ENCODE measurements at places on chromosomes 2 and 18. TPM values are rescaled to one million over a fixed set of nuclear protein-coding genes. Genes with fewer than 3 reads are reported as not detected.

- no peak for DNase-seq
Measured at GRCh38 chr2:55111570-55112228, 61.4 kb upstream of the RTN4 start.

- no peak for DNase-seq
Measured at GRCh38 chr2:63849381-63850203, 7.9 kb downstream of the UGP2 start.

- DNase-seq = no peak
Measured at GRCh38 chr2:44954889-44955592, 13.5 kb downstream of the SIX3 start.

DNA sequence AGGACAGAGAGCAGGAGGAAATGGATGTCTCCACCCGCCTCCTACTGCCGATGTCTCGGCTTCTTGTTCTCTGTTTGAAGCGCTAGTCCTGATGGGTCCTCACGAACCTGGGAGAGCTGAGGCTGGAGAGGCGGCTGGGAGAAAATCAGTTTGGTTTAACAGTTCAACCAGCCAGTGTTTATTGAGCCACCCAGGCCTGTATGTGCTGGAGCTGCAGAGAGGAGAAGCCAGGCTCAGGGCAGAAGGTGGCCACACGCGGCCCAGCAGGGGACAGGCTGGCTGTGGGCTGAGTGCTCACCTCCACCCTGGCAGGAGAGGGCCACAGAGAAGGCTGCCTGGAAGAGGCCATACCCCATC, 202.1 kb downstream of the CYP26B1 start:
- DNase-seq = no peak

- no peak for DNase-seq
Measured at GRCh38 chr2:240154606-240155005, 14.1 kb upstream of the OTOS start.

- no peak for DNase-seq
Measured at GRCh38 chr2:241890524-241891235, 21.2 kb downstream of the RTP5 start.

DNA sequence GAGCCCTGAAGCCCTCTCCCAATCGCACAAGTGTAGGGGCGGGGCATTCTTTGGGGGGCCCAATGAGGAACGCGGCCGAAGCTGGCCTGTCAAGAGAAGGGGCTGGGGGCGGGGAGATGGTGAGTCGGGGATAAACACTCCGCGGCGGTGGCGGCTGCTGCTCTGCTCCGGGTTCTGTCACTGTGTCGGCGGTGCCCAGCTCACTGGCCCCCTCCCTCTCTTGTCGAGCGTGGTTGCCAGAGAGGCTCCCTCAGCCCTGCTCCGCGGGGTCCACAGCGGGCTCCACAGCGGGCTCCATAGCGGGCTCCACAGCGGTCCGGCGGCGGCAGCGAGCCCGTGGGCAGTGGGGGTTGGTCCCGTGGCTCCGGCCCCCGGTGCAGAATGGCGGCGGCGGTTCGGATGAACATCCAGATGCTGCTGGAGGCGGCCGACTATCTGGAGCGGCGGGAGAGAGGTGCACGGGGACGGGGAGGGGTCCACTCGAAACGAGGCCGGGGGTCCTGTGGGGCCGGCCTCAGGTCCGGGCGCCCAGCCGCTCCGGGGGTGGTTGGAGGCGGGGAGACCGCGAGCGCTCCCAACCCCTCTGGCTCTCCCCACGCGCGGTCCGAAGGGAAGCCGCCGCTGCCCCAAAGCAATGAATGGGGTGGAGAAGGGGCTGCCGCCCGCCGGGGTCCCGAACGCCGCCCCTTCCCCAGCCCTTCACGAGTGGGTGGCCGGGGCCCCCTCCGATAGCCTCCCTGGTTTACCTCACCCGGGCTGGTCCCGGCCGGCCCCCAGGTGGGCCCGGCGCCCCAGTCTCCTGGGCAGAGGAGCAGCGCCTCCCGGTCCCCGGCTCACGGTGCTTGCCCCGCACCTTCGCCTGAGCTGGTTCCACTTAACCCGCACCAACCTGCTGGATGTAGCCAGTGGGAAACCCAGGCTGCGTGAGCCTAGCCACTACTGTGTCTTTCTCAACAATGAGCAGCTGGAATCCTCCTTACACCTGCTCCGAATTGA, at the start of gene MXD1:
TSS of gene MXD1 (plus strand) at position 160 of the 996 bp plus-strand sequence. CDS start at position 382, 222 bp downstream.
- DNase-seq = peak; percentile 27

- DNase-seq = no peak
Measured at GRCh38 chr2:110853516-110853915, 121.1 kb downstream of the ACOXL start.

DNA sequence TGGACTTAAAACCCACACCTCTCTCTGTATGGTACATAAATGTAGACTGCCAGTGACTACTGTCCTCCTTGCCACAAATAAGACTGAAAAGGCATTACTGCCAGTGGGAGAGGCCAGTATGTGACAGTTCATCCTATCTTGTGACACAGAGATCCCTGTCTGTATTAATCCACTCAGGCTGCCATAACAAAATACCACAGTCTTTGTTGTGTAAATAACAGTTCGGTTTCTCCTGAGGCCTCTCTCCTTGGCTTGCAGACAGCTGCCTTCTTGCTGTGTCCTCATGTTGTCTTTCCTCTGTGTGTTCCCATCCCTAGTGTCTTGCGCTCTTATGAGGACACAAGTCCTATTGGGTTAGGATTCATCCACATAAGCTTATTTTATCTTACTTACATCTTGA, 46.4 kb upstream of the IL1RL1 start:
- no peak for DNase-seq

- DNase-seq = peak; percentile 25
Measured at GRCh38 chr2:44479127-44479887, 117.6 kb downstream of the CAMKMT start.

DNA sequence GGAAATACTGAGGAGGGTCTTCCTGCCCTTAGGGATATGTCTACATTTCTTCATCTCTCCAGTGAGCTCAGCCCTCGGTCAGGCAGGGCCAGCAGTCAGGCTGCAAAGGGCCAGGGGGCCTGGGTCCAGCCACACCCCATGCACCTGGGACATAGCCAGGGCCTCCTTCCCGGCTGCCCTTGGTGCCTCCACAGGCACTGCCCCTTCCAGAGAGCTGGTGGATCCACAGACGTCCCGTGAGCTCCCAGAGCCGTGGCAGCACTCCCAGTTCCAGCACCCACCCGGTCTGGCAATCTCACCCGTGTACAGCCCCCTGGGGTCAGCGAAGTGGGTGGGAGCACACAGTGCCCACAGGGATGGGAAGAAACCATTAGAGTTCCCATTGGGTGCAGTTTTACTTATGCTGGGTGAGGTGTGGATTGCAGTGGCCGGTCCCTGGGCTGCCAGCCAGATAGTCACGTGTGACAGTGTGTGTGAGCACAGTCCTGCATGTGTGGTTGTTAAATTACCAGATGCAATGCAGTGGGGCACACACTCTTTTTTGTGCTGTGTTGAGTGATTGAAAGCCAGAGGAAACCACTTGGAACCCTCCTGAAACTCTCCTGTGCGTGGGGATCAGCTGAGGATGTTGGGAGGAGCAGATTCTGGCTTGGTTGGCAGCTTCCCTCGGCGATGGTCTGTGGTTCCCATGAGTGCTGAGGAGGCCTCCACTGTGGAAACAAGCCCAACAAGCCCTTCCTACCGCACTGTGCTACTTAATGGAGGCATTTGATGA, 131.0 kb downstream of the SNTG2 start:
- no peak for DNase-seq

DNA sequence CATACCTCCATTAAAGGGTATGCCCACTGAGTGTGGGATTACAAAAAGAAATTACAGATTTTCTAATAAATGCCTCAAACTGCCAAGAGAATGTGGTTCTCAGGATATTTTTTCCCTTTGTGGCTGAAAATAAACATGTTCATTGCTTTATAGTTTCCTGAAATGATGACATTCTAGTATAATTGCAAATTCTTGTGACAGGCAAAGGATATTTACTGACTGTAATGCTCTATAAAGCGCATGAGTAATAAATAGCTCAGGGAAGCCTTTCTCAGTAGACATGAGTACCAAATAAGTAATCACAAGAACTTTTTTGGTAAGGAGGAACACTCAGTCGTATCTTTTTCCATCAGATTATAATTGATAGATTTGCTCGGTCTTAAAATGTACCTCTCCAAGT, 72.3 kb downstream of the FTCDNL1 start:
- no peak for DNase-seq

- no peak for DNase-seq
Measured at GRCh38 chr2:238113611-238114010, 13.5 kb downstream of the ESPNL start.

GRCh38 chr18:77520767-77521166, 271.1 kb downstream of the GALR1 start:
- no peak for DNase-seq

- DNase-seq = no peak
Measured at GRCh38 chr2:26144953-26145680, 27.8 kb upstream of the GAREM2 start.

GRCh38 chr2:85396531-85397470, 13.4 kb downstream of the CAPG start:
- no peak for DNase-seq

DNA sequence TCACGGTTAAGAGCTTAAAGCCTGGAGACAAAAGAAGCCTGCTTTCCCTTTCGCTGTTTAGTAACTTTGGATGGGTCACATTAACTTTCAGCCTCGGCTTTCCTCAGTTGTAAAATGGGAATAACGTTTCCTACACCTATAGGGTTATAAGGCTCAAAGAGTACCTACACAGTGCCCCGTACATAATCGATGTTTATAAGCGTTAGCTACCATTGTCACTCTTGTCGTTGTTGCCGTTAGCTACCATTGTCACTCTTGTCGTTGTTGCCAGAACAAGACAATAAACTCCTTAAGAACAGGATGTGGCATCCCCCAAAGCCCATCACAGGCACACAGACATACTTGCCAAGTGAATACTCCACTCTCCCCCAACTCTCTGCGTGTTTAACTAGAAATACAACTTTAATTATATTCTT, 901 bp upstream of the MFSD6 start:
- DNase-seq = no peak

DNA sequence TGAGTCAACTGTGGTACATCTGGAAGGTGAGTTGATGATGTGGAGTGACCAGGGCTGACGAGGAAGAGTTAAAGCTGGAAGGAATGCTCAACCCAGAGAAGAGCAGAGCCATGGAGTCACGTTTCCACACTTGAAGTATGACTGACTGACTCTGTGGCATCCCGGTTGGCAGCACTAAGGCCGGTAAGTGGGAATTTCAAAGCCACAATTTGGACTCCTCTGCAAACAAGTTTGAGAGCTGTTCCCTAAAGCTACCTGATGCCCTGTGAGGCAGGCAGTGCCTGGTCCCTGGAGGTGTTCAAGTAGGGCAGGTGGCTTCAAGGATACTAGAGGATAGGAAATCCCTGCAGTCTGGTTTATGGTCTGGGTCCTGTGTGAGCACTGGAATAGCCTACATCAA, 69.3 kb upstream of the ITGB6 start:
- DNase-seq = no peak

- DNase-seq = no peak
Measured at GRCh38 chr2:229230911-229231310, 40.2 kb downstream of the PID1 start.

GRCh38 chr18:9763157-9763556, 55.1 kb downstream of the RAB31 start:
- DNase-seq = no peak

GRCh38 chr2:196849895-196850294, 40.7 kb upstream of the C2orf66 start:
- no peak for DNase-seq

DNA sequence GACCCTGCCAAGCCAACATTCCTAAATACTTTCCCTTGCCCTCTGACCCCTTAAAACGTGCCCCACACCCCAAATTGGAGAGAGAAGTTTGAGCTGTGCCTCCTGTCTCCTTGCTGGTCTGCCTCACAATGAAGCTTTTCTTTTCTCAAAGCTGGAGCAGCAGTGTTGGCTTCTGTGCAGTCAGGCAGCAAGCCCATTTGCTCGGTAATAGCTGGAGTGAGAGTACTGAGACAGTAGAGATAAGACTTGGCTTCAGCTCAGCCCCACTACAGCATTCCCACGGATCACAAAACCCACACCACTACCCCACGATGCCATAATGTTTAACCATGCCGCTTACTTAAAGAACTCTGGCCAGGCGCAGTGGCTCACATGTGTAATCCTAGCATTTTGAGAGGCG, 73.0 kb downstream of the NCAPH start:
- DNase-seq = no peak

SGPP2 gene
- total RNA-seq = 10.0 TPM

NTSR2 gene
- not detected for total RNA-seq

LAMA1 gene
- total RNA-seq = not detected

MRPS5 gene
- total RNA-seq = 78.8 TPM

AKAIN1 gene
- not detected for total RNA-seq

LYPD6 gene
- total RNA-seq = not detected

SIX2 gene
- total RNA-seq = not detected

RAD51AP2 gene
- total RNA-seq = not detected

ANKRD30B gene
- total RNA-seq = not detected

LHCGR gene
- total RNA-seq = not detected

RBMS1 gene
- 52.9 TPM for total RNA-seq

B3GNT7 gene
- 0.07 TPM for total RNA-seq

RAB27B gene
- 0.21 TPM for total RNA-seq

RNF149 gene
- 54.1 TPM for total RNA-seq

HOXD1 gene
- not detected for total RNA-seq

OXER1 gene
- total RNA-seq = 0.54 TPM

Measured in activated naive CD4-positive, alpha-beta T cell treated with anti-CD3 and anti-CD28 coated beads, Interleukin-2, amount 50 U/mL, for 72 hours (primary cell).